ENCODE measurements at places on chromosomes 13 and 19.

DNA sequence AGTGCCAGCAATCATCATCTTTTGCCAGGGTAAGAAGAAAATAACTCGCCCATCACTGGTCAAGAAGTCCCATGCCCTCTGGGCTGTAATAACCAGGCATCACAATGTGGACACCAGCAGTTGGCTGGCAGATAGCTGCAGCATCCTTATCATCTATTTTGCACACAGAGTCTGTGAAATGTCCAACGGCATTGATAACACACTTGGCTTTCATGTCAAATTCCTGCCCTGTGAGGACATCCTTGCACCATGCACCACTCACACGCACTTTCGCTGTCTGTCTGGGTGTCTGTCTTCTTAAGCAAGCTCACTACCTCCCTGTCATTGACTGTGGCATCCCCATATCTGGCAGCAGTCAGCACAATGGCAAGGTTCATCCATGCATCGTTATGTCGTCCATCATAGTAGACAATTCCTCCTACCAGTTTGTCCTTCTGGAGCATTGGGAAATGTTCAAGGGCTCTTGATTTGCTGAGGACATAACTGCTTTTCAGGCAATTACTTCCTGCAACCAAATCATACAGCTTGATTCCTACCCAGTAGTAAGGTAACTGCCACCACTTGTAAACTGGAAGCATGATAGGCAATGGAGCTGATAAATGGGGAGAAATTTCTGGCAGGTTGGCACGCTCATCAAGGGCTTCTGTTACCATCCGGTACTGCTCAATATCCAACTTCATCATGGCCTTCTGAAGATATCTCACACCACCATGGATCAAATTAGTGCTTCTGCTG is 6.8 kb upstream of the ZSCAN5A start:
- DNase-seq: no peak

GRCh38 chr19:51025401-51025800 is 1.0 kb downstream of the KLK11 start:
- DNase-seq: no peak

GRCh38 chr19:23972161-23972560 is 57.5 kb downstream of the ZNF726 start:
- DNase-seq: no peak

- DNase-seq: no peak
Observed at GRCh38 chr13:20911037-20911436, 8.5 kb upstream of the XPO4 start.

DNA sequence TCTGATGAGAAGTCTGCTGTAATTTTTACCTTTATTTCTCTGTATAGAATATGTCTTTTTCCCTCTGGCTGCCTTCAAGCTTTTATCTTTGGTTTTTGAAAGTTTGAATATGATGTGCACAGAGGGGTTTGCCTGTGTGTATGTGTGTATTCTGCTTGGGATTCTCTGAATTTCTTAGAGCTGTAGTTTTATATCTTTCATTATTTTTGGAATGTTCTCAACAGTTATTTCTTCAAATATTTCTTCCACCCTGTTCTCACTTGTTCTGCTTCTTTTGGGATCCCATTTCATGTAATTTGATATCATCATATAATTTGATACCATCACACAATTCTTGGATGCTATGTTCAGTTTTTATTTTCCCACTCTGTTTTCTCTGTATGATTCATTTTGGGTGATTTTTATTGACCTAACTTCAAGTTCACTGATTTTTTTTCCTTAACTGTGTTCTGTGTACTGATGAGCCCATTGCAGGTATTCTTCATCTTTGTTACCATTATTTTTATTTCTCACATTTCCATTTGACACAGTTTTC is 7.5 kb downstream of the COG3 start:
- DNase-seq: peak; percentile 49

DNA sequence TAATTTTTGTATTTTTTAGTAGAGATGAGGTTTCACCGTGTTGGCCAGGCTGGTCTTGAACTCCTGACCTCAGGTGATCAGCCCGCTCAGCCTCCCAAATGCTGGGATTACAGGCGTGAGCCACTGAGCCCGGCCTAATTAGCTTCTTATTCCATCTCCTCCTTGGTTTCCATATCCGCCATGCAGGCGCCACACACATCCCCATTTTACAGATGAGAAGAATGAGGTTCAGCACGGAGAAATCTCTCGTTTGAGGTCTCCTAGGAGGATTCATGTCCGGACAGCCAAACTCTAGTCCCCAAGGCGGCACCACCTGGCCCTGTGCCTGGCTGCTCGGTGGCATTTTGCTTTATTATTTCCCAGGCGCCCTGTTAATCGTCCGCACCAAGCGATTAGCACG is 46.2 kb upstream of the PTPRS start:
- no peak for DNase-seq

GRCh38 chr13:105598529-105598928 is 936.9 kb downstream of the EFNB2 start:
- DNase-seq: peak; percentile 29

GRCh38 chr19:19257836-19258588 is 15.1 kb downstream of the TM6SF2 start:
- DNase-seq: no peak

- DNase-seq: peak; percentile 80
Observed at GRCh38 chr19:48400018-48400742, 6.7 kb downstream of the GRIN2D start.

DNA sequence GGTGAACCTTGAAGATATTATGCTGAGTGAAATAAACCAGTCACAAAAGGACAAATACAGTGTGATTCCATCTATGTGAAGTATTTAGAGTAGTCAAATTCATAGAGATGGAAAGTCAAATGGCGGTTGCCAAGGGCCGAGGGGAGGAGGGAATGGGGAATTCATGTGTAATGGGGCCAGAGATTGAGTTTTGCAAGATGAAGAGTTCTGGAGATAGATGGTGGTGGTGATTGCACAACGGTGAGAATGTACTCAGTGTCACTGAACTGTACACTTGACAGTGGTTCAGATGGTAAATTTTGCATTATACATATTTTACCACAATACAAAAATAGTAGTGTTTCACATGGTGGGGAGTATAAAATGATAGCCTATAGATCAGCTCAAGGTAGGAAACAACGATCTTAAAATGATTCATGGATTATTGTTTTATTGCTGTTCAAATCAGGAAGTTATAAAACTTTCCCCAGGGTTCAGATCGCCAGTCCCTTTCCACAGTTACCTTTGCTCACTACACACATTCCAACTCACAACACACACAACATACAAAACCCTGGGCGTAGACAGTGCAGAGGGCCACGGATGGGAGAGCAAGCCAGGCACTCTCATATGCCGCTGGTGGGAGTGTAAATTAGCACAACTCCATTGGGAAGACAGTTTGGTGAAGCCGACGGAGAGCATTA is 219.9 kb downstream of the ZIC5 start:
- no peak for DNase-seq

DNA sequence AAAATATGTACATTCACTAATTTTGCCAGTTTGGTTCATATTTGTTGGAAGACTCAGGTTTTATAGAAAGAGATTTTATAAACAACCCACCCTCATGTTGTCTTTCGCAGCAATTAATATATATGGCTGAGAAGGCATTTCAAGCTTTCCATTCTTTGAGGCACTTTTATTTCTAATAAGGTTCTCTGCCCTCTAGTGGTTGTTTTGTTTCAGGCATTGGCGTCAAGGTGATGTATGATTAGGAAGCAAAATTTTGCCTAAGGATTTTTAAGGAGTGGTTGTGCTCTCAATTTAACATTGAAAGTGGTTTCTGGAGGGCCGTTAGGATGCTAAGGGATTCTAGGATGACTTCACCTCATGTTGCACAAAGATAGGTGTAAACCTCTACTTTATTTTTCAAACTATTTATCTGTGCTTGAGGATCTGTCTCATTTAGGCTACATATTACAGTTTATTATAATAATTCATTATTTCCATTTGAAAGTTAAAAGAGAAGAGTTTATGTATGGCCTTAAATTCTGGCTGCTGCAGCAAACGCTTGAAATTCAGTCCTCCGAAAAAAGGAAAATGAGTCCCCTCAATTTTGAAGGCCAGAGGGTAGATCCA is 35.9 kb downstream of the OXGR1 start:
- peak; percentile 33 for DNase-seq

DNA sequence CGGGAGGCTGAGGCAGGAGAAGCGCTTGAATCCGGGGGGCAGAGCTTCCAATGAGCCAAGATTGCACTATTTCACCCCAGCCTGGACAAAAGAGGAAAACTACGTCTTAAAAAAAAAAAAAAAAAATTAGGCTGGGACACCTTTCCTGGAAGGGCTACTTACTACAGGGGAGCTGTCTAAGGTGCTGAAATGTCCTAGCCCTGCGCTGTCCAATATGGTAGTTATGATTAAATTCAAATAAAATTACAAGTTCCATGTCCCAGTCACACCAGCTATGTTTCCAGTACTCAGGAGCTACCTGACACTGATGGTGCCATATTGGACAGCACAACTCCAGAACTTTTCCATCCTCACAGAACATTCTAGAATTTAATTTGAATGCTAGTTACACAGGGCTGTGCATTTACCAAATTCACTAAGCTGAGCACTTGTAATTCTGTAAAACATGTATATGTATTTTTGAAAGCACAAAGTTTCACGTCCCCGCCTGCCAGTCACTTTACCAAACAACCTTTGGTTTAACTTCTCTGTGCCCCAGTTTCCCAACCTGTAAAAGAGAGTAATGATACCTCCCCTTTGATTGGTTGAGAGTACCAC is 9.2 kb upstream of the ZSCAN22 start:
- DNase-seq: peak; percentile 31

DNA sequence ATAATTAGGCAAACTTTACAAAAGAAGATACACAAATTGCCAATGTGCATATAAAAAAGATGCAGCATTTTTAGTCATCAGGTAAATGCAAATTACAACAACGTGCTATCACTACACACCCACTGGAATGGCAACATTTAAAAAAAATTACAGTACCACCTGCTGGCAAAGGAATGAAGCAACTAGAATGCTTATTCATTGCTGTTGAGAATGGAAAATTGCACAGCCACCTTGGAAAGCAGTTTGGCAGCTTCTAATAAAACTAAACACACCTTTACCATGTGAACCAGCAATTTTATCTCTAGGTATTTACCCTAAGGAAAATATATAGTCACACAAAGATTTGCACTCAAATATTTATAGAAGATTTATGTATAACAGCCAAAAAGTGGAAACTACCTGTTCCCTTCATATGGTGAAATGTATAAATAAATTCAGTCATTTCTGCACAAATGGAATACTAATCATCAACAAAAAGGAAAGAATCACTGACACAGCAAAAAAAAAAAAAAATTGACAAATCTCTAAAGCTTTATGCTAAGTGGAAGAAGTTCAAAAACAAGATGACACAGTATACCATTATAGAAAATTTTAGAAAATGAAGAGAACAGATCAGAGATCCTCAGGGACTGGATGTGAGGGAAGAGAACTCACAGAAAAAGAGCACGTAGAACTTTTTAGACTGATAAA is 30.3 kb downstream of the OXGR1 start:
- DNase-seq: no peak

- no peak for DNase-seq
Observed at GRCh38 chr13:59435024-59435423, 728.7 kb downstream of the DIAPH3 start.

DNA sequence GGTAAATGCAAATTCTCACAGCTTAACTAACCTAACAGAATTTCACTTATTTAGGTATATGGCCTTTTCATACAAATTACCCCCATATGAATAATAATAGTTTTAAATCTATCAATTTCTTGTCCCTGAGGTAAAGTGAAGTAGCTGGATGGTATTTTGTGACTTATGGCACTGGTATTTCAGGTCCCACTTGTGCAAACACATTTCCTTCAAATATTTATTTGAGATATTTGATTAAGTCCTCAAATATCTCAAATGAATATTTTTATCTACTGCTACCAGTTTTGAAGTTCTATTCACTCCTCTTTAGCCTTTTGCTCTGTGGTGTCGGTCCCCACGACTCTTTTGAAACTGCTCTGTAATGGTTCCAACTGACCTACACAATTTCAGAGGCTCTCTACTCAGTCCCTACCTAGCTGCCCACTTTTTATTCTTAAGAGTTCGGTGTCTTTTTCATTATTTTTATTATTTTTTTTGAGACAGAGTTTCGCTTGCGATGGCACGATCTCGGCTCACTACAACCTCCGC is 59.6 kb upstream of the ZDHHC20 start:
- DNase-seq: peak; percentile 26

DNA sequence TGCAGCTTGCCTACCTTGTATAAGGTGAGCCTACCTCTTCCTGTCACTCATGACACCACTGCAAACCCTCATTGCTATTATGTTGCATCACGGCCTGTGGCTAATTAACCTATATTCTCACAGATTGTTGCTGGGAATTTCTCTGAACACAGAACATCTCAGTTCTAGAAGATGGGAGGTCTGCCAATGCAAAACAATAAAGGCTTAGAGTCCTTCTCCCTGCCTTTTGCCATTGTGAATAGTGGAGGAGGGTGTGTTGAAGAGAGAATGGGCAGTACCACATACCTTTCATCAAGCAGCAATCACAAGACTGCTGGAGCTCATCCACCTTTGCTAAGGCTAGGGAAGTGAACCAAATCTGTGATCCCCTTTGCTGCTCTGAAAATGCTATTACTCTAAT is 34.4 kb downstream of the WDFY2 start:
- DNase-seq: no peak

DNA sequence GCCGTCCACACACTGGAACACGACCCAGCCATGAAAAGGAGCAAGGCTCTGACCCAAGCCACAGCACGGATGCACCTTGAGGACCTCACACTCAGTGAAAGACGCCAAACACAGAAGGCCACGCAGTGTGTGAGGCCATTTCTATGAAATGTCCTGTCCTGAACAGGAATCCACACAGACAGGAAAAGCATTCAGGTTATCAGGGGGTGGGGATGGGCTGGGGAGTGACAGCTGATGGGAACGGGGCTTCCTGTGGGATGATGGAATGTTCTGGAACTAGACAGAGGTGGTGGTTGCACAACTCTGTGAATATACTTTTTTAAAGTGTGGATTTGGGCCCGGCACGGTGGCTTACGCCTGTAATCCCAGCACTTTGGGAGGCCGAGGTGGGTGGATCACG is 30.6 kb downstream of the GPX4 start:
- no peak for DNase-seq

- peak; percentile 88 for DNase-seq
Observed at GRCh38 chr19:2476451-2477140, 669 bp downstream of the GADD45B start.

GRCh38 chr19:39805104-39805503 is 26.4 kb downstream of the LEUTX start:
- DNase-seq: peak; percentile 15

DNA sequence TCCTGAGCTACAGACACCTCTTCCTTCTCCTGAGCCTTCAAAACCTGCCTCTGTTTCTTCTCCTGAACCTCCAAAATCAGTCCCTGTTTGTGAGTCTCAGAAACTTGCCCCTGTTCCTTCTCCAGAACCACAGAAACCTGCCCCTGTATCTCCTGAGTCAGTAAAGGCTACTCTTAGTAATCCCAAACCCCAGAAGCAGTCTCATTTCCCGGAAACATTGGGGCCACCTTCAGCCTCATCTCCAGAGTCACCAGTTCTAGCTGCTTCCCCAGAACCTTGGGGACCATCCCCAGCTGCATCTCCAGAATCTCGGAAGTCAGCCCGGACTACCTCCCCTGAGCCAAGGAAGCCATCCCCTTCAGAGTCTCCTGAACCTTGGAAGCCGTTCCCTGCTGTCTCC is 10.0 kb downstream of the CHAMP1 start:
- no peak for DNase-seq
